Type B pancreatic cell (in vitro differentiated cells): ENCODE measurements at places on chromosomes 2 and 18. TPM values are rescaled to one million over a fixed set of nuclear protein-coding genes. Genes with fewer than 3 reads are reported as not detected.

DNA sequence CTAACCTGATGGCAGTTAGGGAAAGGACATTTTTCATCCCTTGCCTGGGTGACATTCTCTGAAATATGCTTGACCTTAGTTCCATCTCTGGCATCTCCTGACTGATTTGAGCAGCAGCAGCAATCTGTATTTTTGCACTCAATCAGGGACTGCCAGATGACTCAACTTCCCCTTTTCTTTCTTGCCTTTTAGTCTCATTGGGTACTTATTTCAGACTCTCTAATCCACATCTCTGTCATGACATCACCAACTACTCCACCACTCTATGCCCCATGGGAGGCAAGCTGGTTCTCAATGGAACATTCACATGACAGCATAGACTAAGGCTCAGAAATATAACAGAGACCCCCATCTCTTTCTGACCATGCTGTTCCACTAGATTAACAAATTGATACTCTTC is 254.2 kb downstream of the RIT2 start:
- DNase-seq: no peak

- no peak for DNase-seq
Observed at GRCh38 chr18:60935041-60935910, 398.0 kb upstream of the CDH20 start.

DNA sequence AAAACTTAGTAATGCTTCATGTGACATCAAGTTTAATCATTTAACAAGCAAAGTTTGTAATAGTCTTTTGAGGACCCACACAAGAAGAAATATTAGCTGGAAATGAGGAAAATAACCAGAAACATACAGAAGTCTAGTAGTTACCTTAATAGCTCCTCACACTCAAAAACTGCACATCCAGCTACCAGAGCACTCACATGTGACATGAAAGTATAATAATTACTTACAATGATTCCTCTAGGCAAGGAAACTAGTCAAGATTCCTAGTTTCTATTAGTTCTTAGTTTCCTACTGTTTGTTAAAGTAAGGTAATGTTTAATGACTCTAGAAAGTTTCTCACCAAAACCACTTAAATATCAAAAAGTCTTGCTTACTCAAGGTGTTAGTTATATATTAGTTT is 335.8 kb downstream of the RAD51AP2 start:
- no peak for DNase-seq

- DNase-seq: no peak
Observed at GRCh38 chr2:236547725-236548124, 21.9 kb upstream of the ACKR3 start.

- no peak for DNase-seq
Observed at GRCh38 chr18:61732854-61733253, 160.0 kb downstream of the RNF152 start.

GRCh38 chr2:6310256-6311215 is 555.2 kb downstream of the CMPK2 start:
- no peak for DNase-seq

- peak; percentile 36 for DNase-seq
Observed at GRCh38 chr2:19810637-19811036, 91.1 kb downstream of the TTC32 start.

GRCh38 chr2:60945341-60945740 is 64.0 kb downstream of the REL start:
- DNase-seq: no peak

DNA sequence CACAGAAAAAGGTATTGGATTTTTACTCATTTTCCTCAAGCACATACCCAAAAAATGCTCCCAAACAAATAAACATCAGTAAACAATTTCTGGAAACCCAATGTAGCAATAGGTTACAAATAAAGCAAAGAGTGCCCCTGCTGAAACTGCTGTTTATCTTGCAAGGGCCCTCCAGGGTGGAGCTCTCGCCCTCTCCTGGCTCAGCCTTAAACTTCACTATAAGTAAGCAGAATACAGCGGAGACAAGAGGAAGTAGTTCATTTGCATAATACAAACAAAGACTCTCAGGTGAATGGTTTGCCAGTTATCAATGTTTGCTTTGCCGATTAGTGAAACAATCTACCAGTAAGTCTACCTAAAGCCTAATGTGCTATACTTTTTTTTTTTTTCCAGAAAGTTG is 437.6 kb downstream of the DLGAP1 start:
- DNase-seq: no peak

- DNase-seq: no peak
Observed at GRCh38 chr2:62334009-62334408, 138.1 kb downstream of the B3GNT2 start.

GRCh38 chr2:110941226-110941625 is 179.5 kb upstream of the BCL2L11 start:
- no peak for DNase-seq

GRCh38 chr2:195181059-195181705 is 475.8 kb upstream of the SLC39A10 start:
- DNase-seq: no peak

GRCh38 chr2:226439337-226439736 is 360.3 kb downstream of the IRS1 start:
- no peak for DNase-seq

GRCh38 chr2:186688813-186689212 is 5.0 kb upstream of the FAM171B start:
- no peak for DNase-seq

DNA sequence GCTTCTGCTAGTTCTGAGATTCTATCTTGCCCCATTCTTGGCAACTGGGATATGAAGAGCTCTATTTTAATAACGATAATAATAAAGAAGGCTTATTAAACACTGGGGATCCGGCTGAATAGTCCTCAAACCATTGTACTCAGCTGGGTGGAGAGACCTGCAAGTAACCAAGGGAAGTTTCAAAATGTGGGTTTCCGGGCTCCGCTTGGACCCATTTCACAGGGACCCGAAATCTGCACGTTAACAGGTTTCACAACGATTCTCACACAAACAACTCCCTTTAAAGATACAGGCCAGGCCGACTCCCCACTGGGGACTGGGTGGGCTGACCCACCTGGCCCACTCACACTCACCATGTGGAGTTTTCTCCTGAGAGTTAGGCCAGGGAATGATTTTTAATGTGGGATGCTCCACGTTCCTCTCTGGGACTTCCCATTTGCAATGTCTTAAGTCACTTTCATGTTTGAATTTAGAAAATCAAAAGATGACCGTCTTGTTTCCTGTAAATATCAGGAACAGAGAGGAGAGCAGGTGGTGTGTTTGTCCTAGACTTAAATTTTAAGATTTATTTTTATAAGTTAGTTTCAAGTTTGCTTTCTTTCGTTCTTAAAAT is 96.3 kb downstream of the SH3RF3 start:
- no peak for DNase-seq

GRCh38 chr18:12777500-12777944 is 74.7 kb downstream of the PSMG2 start:
- DNase-seq: peak; percentile 56

- no peak for DNase-seq
Observed at GRCh38 chr2:1600191-1601066, 143.9 kb downstream of the PXDN start.

- DNase-seq: no peak
Observed at GRCh38 chr2:50126845-50127244, 905.1 kb downstream of the NRXN1 start.

DNA sequence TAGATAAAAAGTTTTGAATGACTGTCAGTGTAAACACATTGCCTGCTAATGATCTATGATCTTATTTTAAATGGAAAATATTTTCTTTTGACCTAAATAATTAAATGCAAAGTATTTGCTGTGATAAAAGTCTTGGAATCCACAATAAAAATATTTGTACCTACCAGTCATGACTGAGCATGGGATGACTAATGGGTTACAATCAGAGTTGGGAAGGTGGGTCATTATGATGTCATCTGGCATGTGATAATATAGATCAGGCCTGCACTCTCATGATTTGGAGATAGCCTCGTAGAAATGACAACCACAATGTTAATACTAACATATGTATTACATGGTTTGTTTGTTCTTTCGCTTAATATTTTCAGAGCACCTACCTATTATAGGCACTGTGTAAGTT is 848.8 kb upstream of the KLHL29 start:
- DNase-seq: no peak

DNA sequence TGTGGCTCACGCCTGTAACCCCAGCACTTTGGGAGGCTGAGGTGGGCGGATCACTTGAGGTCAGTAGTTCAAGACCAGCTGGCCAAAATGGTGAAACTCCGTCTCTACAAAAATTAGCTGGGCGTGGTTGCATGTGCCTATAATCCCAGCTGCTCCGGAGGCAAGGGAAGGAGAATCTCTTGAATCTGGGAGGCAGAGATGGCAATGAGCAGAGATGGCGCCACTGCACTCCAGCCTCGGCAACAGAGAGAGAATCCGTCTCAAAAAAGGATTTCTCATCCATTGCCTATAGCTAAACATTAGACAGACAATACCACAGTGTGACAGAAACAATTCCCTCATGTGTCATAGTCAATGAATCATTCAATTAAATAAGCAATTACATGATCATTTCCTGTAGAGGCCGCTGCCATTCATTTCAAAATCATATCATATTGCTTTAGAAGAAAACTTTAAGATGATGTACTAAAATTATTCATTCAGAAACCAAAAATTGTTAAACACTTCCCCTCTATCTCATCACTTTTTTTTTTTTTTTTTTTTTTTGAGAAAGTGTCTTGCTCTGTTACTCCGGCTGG is 69.5 kb upstream of the TGIF1 start:
- DNase-seq: no peak

DNA sequence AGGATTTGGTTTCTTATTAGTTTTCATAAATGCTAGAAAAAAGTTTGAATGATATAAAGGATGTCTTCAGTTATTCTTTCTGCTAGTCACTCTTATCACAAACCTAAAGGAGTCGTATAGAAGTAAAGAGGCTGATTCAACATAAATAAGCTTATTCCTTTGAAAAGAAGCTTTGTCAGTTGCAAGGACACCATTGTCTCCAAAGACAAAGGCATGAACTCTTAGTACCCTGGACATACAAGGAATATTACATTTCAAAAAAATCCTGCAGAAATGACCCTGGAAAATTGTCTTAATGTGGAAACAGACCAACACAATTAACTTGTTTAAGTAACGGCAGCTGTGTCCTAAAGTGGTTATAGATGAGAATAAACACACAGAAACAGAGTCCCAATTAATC is 528.0 kb downstream of the CPS1 start:
- no peak for DNase-seq

GRCh38 chr2:196990092-196990491 is 63.6 kb upstream of the PGAP1 start:
- DNase-seq: no peak

GRCh38 chr2:42227491-42227890 is 58.3 kb downstream of the EML4 start:
- no peak for DNase-seq

Gene NPPC
- total RNA-seq: 1.6 and 5.4 TPM in 2 replicates

Gene NPC1
- total RNA-seq: 43.3 and 49.8 TPM in 2 replicates

Gene MAPK4
- total RNA-seq: 6.7 and 7.5 TPM in 2 replicates

Gene SLC16A14
- 9.1 and 9.3 TPM in 2 replicates for total RNA-seq

Gene COL3A1
- 282 and 1,124 TPM in 2 replicates for total RNA-seq

Gene AFF3
- 8.3 and 29.2 TPM in 2 replicates for total RNA-seq
